CD4-positive, alpha-beta T cell treated with Interleukin-21 for 1 hour (primary cell): ENCODE measurements at places on chromosomes 7 and 10.

- no peak for DNase-seq
These were observed 149.1 kb downstream of the PTPN20 start for GRCh38 chr10:47060356-47060755.

DNA sequence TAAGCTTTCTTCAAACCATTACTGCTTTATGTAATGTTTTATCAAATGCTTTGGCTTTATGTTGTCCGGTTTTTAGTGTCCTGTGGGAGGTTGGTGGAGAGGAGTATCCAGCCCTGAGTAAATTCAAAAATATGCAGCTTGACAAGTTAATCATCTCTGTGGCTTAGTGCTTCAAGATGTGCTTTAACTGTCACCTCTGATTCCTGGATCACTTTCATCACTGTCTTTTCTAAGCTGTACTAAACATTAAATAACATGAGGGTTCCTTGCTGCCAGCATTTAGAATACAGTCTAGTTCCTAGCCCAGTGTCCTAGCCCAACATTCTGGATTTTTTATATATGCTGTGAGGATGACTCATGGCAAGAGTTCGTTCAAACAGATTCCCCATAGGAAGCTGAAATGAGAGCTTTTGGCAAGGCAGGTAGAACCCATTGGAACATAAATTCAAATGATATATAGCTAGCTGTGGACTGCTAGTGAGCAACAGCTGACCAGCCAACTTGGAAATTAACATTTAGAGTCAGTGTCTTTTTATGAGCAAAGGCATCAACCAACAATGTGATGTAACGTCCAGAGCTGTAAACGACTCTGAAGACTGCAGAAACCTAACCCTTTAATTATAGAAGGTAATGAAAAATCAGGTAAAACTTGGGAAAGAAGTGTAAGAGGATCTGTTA is 80.6 kb upstream of the OIT3 start:
- no peak for DNase-seq

GRCh38 chr7:106887421-106887820 is 22.3 kb downstream of the PIK3CG start:
- no peak for DNase-seq

DNA sequence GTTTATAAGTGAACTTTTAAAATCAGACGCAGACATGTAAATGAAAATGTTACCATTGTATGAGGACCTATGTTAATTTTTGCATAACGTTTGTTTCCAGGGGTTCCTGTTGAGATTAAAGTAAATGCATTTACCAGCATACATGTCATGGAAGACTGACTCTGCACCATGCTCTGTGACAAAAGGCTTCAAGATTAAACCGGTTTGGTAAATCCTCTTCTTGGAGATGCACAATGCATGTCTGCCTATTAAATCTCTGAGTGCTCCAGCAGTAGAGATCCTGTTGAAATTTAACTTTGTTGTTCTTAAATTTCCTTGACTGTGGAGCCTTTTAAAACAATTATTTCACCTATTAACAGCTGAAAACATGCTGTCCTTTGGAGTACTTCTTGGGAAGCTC is 36.5 kb upstream of the JAZF1 start:
- no peak for DNase-seq

GRCh38 chr10:122484276-122485060 is 23.1 kb downstream of the HTRA1 start:
- no peak for DNase-seq

- no peak for DNase-seq
These were observed 24.9 kb downstream of the GSAP start for GRCh38 chr7:77391230-77391629.
